A549 treated with Hydrocortisone at 1 μM for 4 hours (cell line): ENCODE measurements at places on chromosomes 2 and 18. TPM values are rescaled to one million over a fixed set of nuclear protein-coding genes. Genes with fewer than 3 reads are reported as not detected.

The UPP2 gene
- total RNA-seq: not detected in 5 replicates

The SULT1C4 gene
- total RNA-seq: 0.07 TPM in 1 of 5 replicates, not detected in the others

The C2orf66 gene
- total RNA-seq: 0.06 to 0.07 TPM in 2 of 5 replicates, not detected in the others

The TMEM37 gene
- 1.5 to 2.5 TPM (median 1.8 TPM) in 5 replicates for total RNA-seq

The PCARE gene
- total RNA-seq: not detected in 5 replicates

The RAB17 gene
- 0.25 to 0.85 TPM (median 0.41 TPM) in 5 replicates for total RNA-seq

The ITM2C gene
- 73.4 to 82.0 TPM (median 75.4 TPM) in 5 replicates for total RNA-seq

The GALR1 gene
- total RNA-seq: not detected in 5 replicates

The TRIM43 gene
- total RNA-seq: 0.07 to 0.15 TPM (median 0.08 TPM) in 3 of 5 replicates, not detected in the others

The IL18R1 gene
- 1.0 to 1.4 TPM (median 1.2 TPM) in 5 replicates for total RNA-seq
